ENCODE measurements at places on chromosomes 11 and 22. TPM values are rescaled to one million over a fixed set of nuclear protein-coding genes. Genes with fewer than 3 reads are reported as not detected.

Gene KCNQ1OT1
- 1.1 TPM for polyA plus RNA-seq

GRCh38 chr22:29154364-29155048 lies 51.2 kb upstream of the EMID1 start:
- no peak for DNase-seq

Gene LYVE1
- 17.8 TPM for polyA plus RNA-seq

Gene MYO7A
- 4.4 TPM for polyA plus RNA-seq

- peak; percentile 83 for DNase-seq
These were observed 53.9 kb upstream of the CEP126 start for GRCh38 chr11:101860696-101861427.

Gene JAML
- polyA plus RNA-seq: 1.5 TPM

DNA sequence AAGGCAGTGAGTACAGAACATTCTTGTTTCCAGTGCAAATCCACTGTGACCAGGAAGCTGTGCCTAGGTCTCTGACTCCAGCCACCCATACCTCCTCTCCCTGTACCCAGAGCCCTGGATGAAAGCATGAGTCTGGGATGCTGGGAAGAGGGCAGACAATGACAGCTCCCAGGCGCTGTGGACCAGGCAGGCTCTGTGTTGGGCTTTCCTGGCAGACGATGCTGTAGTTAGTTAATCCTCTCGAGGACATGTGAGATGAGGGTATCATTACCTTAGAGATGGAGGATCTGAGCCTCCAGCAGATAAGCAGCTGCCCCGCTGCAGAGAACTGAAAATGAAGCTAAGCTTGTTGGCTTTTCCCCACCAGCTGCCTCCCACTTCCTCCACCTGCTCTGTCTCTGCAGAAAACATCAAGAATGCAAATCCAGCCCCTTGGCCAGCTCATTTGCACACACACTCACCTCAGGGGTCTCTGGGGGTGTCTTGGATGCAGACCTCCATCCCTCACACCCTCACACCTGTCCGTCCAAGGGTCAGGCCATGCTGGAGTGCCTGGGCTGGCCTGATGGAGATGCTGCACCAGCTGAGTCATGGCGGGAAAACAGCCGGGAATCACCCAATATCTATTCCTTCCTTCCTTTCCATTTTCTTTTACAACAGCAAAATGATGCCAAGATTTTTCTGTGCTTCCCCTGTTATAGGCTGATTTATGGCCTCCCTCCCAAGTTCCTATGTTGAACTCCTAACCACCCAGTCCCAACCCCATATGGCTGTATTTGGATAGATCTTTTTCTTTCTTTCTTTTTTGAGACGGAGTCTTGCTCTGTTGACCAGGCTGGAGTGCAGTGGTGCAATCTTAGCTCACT lies 94.9 kb upstream of the SEPTIN5 start:
- DNase-seq: no peak

- DNase-seq: no peak
These were observed 109.5 kb downstream of the ETS1 start for GRCh38 chr11:128477811-128478210.

DNA sequence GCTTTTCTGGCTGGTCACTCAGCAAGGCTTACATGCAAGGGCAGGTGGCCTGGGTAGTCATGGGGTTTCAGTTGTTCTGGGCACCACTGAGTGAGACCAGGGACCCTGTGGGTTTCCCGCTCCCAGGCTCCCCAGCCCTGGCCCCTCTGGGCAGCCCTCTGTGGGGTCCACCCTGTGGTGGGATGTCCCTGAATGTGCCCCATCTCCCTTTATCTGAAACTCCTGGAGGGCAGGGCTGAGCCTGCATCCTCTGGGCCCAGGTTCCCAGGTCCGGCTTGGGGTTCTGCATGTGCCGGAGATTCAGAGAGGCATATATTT lies 1041.0 kb downstream of the BRD1 start:
- DNase-seq: no peak

Gene UBQLNL
- 0.59 TPM for polyA plus RNA-seq

DNA sequence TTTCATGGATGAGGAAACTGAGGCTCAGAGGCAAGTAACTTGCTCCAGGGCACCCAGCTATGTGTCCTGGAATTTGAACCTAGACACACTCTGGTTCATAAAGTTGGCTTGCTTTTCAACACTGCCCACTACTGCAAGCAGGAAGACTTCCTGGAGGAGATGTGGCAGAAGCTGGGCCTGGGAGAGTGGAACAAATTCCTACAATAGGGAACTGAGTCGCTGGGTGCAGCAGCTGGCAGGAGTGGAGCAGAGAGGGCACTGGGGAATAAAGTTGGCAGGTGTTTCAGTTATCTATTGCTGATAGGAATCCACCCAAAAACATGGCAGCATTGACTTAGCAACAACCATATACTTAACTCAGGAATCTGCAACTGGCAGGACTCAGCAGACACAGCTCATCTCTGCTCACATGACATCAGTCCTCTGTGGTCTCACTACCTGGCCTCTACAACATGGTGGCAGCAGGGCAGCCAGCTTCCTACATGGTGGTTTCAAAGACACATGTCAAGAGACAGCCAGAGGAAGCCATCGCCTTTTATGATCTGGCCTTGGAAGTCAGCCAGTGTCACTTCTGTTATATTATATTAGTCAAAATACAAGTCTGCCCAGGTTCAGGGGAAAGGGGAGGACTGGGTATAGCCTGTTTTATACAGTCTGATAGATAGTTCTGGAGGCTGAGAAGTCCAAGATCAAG lies 10.6 kb upstream of the CARD10 start:
- no peak for DNase-seq

Gene C11orf16
- polyA plus RNA-seq: 1.1 TPM

- DNase-seq: no peak
These were observed 12.6 kb downstream of the HIKESHI start for GRCh38 chr11:86314636-86315035.

- no peak for DNase-seq
These were observed 345.8 kb downstream of the BRD1 start for GRCh38 chr22:49481659-49482399.

GRCh38 chr11:18927550-18928322 lies 11.5 kb downstream of the MRGPRX1 start:
- DNase-seq: no peak

Gene CELSR1
- polyA plus RNA-seq: 8.2 TPM

DNA sequence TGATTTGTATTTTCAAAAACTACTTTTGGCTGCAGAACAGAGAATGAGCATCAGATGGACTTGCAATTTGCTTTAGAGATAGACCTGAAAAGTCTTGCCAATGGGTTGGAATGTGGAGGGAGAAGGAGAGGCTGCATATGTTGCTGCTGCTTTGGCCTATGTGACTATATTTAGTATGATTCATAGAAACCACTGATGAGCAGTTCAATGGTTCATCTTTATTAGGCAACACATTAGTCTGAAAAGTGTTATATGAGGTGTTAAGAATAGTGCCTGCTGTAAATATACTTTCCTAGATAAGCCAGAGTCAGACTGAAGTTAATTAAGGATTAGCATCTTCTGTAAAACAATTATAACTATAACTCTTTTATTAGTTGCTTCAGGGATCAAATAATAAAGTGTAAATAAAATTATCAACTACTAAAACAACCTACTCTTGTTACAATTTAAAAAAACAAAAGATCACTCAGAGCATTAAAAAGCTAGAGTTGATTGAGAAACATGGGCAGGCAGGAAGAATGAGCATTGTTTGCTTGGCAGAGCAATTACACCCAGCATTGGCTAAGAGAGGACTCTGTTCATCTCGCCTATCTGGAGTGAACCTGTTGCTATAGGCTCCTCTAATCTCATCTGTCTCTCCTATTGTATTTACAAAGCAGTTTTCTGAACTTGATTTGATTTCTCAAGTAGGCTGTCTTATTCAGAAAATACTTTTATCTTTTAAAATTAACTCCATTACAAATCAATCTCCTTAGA lies 36.3 kb downstream of the HORMAD2 start:
- DNase-seq: no peak

Gene LMNTD2
- polyA plus RNA-seq: 7.6 TPM

GRCh38 chr22:42313804-42314581 lies 43.5 kb upstream of the TCF20 start:
- peak; percentile 73 for DNase-seq

Gene MS4A14
- 0.73 TPM for polyA plus RNA-seq

Gene MS4A6E
- polyA plus RNA-seq: not detected

DNA sequence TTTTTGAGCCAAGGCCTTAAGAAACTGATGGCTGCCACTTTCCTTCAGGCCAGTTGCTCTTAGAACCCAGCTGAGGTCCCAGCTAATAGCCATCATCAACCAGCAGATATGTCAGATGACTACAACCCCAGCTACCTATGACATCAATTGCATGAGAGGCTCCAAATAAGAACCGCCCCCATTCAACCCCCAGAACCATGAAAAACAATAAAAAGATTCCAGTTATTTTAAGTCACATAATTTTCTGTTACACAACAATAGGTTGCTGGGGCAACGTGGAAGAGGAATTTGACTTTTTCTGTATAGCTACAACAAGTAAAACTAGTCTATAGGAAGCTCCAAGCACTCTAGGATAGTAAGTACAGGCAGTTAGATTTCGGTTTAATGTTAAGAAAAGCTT lies 216.3 kb upstream of the MTNR1B start:
- no peak for DNase-seq

DNA sequence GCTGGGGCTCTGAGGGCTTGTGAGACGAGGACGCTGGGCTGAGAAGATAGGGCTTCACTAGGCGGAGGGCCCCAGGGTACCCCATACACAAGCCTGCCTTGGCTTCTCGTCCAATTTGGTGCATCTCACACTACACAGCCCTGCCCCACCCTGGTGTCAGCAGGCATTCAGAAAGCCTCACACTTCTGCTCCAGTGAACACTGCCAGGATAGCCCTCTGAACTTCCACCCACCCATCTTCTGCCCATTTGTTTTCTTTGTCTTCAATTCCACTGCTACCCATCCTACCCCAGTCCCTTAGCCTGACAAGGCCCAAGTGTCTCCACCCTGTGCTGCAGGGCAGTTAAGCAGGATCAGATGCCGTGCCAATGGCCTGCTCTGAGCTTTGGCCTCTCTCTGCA lies 1.9 kb upstream of the BUD13 start:
- DNase-seq: no peak

GRCh38 chr22:44625981-44626687 lies 75.9 kb upstream of the PRR5 start:
- peak; percentile 86 for DNase-seq

Gene TRPM5
- polyA plus RNA-seq: 0.08 TPM
